Mucosa of descending colon (tissue), 3 donors: ENCODE measurements at places on chromosomes 16 and 17. TPM values are rescaled to one million over a fixed set of nuclear protein-coding genes. Genes with fewer than 3 reads are reported as not detected.

DNA sequence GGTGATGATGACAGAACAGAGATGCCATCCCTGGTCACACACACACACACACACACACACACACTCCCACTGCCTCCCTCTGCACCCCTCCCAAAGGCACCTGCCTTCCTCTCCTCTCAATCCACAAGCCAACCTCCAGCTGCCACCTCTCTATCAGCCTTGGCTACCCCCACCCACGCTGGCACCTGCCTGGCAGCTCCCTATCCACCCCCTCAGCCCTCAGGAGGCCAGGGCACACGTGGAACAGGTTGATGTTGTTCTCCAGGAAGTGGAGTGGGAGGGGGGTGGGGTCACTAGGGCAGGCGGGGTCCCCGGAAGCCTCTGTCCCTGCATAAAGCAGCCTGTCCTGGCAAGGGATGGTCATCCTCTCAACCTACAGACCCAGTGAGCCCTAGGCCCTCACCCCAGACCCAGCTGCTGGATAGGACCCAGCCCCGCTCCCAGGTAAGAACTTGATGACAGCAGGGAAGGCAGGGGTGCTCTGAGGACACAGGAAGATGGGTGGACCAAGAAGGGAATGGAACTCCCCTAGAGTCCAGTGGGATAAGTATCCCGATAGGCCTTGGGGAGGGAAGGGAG is at the start of gene GSDMA:
Gene GSDMA (plus strand): TSS at position 363 of the 579 bp plus-strand sequence. CDS start 2,684 bp downstream, outside the sequence.
- DNase-seq, result no peak

- no peak for DNase-seq
Observed at GRCh38 chr17:21166595-21167210, 39.9 kb downstream of the DHRS7B start.

GRCh38 chr17:63631626-63632025 is 9.4 kb downstream of the MAP3K3 start:
- DNase-seq, result no peak

The TIMP2 gene
- total RNA-seq, result 91.3 TPM

- DNase-seq, result no peak
Observed at GRCh38 chr17:74217037-74217730, 3.8 kb downstream of the TTYH2 start.

DNA sequence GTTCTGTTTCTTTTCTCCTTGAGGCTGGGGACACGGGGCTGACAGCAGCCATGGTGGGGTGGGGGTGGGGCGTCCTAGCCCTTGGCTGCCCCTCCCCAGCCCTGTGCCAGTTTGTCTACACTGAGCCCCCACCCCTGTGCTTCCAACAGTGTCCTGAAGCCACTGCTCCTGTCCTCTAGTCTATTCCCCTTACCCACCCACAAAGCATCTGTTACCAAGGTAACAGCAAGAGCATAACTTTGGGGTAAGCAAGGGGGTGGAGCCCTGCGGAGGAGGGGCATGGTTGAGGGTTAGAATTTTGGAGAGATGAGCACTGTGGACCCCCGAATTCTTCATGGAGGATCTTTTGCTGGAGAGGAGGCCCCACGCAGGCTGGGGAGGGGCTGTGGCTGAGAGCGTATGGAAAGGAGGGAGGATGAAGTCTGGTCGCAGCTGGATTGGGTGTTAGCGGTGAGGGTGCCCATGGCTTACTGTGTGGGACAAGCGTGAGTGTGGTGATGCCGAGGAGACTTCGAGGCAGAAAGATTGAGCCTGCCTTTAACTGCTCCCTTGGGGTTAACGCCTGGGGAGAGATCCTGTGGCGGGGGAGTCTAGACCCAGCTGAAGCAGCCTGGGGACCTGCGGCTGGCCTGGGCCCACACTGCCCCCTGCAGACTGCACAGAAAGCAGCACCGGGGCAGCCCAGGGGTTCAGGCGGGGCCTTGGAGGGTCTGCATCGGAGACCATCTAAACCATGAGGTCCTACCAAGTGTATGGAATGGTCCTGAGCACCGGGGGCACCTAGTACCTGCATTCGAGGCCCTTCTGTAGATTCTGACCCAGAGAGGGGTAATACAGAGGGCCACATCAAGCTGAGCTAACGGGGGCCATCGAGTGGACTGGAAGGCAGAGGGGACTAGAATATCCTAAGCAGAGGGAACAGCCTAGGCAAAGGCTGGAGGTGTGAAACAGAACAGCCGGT is 6.1 kb upstream of the STAC2 start:
- DNase-seq, result peak; percentile 45

The NLRC3 gene
- total RNA-seq, result 1.7 TPM

The LITAFD gene
- total RNA-seq, result not detected

GRCh38 chr16:28293601-28293960 is 1.3 kb downstream of the SBK1 start:
- DNase-seq, result no peak
